ENCODE measurements at places on chromosomes 7 and 10.
A peak's percentile ranks its signal among the peaks of the same experiment; 100 is the strongest.

GRCh38 chr10:45000752-45001380 is at the start of gene ZNF22:
Gene ZNF22, plus strand, starts transcription at chr10:45000923. Its CDS starts 2,446 bp downstream, at chr10:45003369.
- peak; percentile 74 for DNase-seq

GRCh38 chr7:132526111-132526740 is 50.0 kb downstream of the PLXNA4 start:
- no peak for DNase-seq

GRCh38 chr10:109957092-109957797 is 33.9 kb upstream of the XPNPEP1 start:
- no peak for DNase-seq

DNA sequence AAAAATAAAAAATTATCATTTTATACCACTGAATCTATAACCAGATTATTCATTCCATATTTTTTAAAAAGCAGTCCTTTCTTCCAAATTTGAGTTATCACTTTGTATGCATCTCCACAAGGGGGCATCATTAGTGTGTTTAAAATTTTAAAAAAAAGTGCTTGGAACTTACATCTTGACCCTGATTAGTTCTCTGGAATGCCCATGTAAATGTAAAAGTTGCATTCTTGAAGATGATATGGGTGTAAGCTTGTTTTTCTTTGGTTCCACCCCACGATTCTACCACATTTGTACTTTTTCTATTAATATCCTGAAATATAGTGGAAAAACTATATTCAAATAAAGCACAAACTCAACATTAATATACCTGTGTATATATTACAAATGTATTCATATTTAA is 144.9 kb downstream of the ELAPOR2 start:
- DNase-seq: no peak

DNA sequence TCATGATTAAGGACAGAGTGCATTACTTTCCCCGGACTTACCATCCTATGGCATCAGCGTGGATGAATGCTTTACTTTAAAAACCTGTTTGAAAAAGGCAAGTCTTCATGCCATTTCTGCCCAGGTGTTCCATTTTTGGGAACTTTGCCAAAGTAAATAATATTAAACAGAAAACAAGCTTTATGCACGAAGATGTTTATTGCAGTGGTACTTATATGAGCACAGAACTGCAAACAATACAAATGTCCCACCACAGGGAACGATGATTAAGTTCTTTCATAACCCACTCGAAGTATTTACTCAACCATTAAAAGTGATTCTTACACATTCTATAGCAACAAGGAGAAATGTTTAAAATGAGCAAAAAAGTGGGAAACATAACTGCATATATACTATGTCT is 109.7 kb upstream of the GDF10 start:
- DNase-seq: no peak

DNA sequence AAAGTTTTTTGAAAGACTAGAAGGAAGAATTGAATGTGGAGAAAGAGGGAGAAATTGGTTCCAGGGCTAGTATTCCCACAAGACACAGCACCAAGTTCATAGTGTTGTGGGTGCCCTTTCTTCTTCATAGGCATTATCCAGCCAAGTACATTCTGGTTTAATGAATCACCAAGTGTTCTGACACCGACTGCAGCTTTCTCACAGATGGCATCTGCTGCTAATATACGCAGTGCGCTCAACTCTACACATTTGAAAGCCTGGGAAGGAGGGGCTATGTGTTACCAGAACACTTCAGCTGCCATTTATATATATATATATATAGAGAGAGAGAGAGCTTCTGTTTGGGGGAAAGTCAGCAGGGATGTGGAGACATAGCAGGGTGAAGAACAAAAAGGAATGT is 1168.4 kb downstream of the GATA3 start:
- no peak for DNase-seq

DNA sequence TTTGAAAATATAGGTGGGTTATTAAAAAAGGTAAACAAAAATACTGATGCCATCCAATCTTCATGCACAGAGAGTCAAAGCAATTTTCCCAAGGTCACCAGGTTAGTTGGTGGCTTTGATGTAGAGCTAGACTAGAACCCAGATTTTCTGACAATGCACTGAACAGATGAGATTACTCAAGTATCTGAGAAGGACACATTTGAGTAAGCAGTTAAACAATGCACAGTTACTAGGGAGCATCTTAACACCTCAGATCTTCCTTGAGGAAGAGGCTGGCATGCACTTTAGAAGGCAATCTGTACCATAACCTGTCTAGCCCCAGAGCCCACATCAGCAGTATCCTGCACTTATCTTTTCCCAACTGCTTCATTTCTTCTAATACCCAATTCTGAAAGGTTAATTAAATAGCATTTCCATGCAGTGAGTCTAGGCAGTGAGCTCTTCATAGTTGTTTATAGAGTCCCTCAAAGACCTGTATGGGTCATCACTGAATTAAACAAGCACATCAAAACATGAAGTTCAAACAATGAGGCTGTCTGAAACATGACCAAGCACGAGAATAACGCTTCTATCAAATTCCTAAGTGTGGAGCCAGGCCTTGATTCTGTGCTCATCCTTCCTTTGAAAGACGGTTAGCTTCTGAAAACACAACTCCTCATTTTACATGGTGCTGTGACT is 38.2 kb upstream of the ANK3 start:
- no peak for DNase-seq

GRCh38 chr7:137611606-137612005 is 235.2 kb downstream of the DGKI start:
- no peak for DNase-seq

DNA sequence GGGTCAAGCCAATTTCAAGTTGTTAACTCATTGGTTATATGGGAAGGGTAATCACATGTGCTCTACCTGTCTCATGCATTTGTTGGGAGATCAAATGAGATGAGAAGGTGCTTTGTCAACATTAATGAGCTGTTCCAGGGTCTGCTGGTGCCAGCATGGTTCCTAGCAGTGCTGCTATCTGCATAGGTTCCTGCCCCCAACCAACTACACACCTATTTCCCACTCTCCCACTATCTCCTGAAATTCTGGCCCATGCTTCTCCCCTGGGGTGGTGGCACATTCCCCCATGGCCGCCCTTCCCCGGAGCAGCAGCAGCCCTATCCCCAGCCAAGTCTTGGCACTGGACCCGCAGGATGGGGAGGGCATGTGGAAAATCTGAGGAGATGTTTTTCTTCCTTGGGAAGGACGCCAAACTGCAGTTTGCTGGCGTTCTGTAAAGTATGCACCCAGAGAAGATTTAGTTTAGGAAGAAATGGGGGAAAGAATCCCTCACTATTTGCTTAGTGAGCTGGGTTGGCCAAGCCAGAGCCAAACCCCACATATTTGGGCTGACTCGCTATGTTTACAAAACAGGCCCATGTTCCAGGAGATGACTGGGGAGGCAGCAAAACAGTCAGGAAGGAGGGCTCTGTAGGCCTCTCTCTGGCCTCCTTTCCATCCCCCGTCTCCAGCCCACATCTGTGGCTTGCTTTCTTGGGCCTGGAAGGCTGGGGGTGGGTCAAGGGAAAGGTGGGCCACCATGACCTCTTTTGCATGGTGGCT is 42.5 kb downstream of the PPP1R3C start:
- DNase-seq: no peak

DNA sequence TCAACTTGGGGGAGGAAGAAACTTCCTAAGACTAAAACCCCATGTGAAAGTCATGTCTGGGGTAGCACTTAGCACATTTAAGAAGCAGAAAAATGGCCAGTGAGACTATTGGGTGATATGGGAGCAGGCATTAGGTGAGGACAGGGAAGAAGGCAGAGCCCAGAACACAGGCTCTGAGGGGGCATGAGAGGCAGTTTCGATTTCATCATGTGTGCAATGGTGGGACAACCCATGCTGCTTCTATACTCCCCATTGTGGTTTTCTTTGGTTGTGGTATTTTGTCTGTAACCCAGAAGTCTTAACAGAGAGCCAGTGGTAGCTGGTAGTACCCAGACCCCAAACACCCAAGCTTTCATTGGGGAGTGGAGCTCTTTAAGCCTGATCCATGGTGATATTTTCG is 752.0 kb downstream of the GRID1 start:
- DNase-seq: no peak

GRCh38 chr7:50555594-50556140 is 9.5 kb downstream of the DDC start:
- DNase-seq: no peak

DNA sequence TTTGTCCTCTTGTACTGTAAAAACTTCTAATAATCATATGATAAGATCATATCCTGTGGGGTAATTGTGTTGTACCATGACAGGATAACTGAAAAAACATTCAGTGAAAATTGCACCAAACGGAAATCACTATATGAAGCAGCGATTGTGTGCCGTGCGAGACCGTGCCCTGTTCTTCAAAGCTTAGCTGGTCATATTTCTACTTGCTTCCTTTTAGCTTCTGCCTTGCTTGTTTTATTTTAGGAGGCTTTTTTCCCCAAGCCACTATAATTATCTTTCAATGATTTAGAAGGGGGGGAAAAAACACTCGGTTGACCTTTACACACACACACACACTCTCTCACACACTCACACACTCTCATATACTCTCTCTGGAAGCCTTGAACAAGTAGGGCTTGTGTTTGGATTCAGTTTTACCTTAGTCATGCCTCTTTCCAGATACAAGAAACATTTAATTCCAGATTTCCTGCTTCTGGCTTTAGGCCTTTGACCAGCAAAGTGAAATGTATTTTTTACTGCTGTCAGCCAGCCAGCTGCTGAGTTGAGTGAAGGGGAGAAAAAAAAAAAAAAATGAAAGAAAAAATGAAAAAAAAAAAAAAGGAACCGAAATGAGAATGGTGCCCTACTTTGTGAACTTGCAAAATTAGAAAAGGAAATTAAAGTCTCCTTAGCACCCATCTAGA is 181.4 kb downstream of the ARID5B start:
- no peak for DNase-seq

GRCh38 chr10:98266647-98267046 is 1.3 kb downstream of the LOXL4 start:
- no peak for DNase-seq
